Adipocyte (in vitro differentiated cells): ENCODE measurements at places on chromosomes 5 and 9.

DNA sequence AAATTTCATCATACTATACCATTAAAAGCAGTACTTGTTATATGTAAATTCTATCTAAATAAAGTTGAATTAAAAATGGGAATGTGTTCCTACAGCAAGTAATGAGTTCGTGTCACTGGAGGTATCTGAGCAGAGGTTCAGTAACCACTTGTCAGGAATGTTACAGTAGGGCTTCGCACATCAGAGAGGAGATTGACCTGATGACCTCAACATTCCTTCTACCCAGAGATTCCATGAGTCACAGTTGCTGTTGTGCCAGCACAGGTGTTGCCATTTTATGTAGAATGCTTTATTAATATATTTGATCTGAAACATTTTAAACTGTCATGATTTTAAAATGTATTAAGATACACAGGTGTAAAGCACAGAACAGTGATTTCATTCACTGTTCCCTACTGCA is 60.3 kb downstream of the STX17 start:
- DNase-seq: no peak

DNA sequence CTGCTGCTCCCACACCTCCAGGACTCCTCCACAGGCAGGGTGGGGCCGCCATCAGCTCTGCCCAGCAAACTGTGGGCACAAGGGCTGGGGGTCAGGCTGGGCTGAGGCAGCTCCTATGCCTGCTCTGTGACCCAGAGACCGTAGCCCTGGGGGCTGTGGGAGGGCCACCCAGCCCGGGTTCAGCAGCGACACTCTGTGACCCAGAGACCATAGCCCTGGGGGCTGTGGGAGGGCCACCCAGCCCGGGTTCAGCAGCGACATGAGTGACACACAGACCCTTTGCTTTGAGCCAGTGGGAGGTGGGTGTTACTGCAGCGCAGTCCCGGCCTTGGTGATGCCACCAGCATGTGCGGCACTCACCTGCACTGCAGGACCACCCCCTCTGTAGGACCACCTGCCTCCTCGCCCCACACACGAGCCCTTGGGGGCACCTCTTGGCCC is 118.9 kb upstream of the LPCAT1 start:
- DNase-seq: no peak

- DNase-seq: no peak
Measured at GRCh38 chr9:9892217-9892616, 720.6 kb downstream of the PTPRD start.

DNA sequence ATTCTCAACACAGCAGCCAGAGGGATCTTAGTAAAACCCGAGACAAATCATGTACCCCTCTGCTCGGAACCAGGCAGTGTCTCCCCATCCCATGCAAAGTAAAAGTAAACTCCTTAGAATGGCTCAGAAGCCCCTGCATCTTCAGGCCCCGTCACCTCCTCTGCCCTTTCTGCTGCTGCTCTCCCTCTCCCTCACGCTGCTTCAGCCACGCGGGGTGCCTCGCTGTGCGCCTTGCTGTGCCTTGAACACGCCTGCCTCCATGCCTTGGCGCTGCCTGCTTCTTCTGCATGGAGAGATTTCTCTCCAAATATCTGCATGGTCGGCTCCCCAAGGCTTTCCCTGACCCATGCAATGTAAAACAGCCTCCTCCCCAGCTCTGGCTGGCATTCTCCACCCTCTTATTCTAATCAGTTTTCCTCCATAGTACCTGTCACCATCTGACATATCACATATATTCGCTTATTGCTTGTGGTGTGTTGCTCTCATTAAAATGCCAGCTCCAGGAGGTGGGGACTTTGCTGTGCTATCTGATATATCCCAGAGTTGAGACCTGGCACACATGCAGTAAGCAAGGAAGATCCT is 8.0 kb downstream of the GPRIN1 start:
- no peak for DNase-seq

- DNase-seq: no peak
Measured at GRCh38 chr5:174617910-174618309, 106.5 kb upstream of the MSX2 start.

DNA sequence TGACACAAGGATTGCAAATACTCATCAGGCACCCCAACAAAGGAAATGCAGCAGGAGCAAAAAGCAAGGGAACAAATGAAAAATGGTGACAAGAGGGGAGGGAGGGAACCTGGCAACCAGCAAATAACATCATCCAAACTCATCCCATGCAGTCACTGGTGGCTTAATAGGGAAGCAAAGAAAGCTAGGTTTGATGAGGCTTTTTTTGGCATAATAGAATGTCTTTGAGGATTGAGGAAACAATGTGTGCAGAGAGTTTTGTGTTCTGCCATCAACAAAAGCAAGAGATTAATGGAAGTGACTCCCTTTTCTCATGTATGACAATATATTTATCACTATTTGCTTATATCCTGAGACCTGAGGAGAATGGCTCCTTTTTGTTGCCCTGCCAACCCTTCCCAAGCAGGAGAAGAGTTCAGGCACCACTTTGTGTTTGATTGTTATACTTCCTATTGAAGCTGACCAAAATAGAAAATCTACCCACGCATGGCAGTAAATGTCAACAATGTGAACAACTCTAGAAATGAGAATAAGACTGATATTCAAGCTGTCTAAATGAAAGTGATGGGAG is 375.7 kb downstream of the CAAP1 start:
- no peak for DNase-seq

- DNase-seq: no peak
Measured at GRCh38 chr9:27108981-27109541, at the start of gene TEK. TEK (plus strand) TSS chr9:27109225; CDS start chr9:27109591, 366 bp downstream.

GRCh38 chr5:83097689-83098231 is 20.4 kb downstream of the XRCC4 start:
- no peak for DNase-seq

- DNase-seq: no peak
Measured at GRCh38 chr5:158126442-158127405, 267.8 kb upstream of the CLINT1 start.

- DNase-seq: no peak
Measured at GRCh38 chr9:112325127-112325526, 8.3 kb downstream of the PTBP3 start.

GRCh38 chr5:132176987-132177386 is 50.7 kb downstream of the P4HA2 start:
- DNase-seq: no peak

DNA sequence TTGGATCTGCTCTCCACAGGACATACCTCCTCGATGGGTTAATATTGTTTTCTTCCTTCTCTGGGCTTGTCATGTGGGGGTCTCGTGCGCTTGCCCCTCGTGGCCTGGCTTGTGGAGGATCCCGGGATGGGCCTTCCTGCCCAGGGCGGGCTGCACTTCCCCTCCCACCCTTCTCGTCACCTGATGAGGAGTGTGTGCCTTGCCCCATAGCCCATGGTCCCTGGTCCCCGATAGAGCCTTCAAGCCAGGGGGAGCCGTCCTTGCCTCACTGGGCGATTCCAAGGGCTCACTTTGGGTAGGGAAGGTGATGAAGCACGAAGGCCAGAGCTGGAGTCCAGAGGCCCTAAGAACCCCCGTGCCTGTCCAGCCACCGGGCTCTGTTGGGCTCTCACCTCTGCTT is 28.7 kb downstream of the DYNC2I2 start:
- DNase-seq: no peak
